ENCODE measurements at places on chromosomes 1 and 21.

GRCh38 chr1:211583011-211583992, 4.3 kb upstream of the SLC30A1 start:
- no peak for DNase-seq

- no peak for DNase-seq
Measured at GRCh38 chr1:158153746-158154444, 26.8 kb upstream of the CD1D start.

DNA sequence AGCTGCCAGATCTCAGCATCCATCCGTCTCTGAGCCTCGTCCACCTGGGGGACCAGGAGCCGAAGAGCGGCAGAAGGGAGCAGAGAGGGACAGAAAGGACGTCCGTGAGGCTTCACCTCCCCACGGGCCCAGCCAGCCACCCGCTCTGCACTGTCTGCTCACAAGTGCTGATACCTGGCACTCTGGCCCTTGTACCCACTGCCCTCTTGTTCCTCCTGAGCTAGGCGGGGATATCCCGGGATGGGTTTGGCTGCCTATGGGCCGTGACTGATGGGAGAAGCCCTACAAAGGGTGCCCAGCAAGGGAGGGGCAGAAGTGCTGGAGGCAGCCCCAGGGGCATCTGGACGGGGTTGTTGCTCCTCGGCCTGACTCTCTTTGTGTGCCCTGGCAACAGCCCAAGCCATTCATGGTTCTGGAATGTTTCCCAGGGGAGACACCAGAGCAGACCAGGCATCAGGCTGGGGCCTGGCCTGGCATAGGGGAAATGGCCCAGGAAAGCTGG, 57.6 kb downstream of the LDLRAD2 start:
- peak; percentile 67 for DNase-seq

- peak; percentile 35 for DNase-seq
Measured at GRCh38 chr1:17119076-17119772, at the start of gene PADI2. Gene PADI2, minus strand, starts transcription at chr1:17119451. Its CDS starts 80 bp downstream, at chr1:17119371.

- DNase-seq: peak; percentile 47
Measured at GRCh38 chr1:85577419-85578320, 2.9 kb upstream of the CCN1 start.

DNA sequence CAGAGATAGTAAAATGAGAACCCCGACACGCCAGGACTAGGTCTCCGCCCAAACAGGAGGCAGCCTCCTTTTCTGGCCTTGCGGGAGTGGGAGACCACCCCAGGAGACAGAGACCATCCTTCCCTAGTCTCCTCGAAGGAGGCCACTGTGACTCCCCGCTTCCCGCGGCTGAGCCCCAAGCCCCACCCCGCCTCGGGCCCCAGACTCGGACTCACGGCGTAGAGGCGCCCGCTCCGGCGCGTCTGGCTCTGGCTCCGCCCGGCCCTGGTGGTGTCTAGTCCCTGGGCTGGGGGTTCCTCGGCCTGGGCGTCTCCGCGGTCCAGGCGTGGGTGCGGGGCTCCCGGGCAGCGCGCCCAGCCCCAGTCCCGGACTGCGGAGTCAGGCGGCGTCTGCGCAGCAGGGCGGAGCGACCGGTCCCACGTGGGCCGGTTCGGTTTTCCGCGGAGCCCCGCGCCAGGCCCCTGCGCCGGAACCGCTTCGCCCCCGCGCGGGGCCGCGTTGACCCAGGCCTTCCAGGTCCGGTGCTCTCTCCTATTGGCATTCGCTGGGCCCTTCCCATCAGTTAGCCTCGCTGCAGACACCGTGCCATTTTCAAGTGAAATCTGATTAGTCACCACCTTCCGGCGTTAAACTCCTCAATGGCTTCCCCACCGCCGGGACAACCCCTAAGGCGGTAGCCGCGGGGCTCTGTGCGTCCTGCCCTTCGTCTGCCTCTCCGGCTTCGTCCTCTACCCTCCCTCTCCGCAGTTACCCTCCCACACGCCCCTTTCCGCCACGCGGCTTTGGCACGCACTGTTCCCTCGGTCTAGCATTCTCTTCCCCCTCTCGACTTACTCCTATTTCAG, at the start of gene C1orf216:
Gene C1orf216, minus strand, starts transcription at position 393 of the 845 bp plus-strand sequence. CDS start 2,563 bp downstream, outside the sequence.
- peak; percentile 84 for DNase-seq

All from ovary (tissue), 10 donors.